ENCODE measurements at places on chromosomes 16 and 17.

DNA sequence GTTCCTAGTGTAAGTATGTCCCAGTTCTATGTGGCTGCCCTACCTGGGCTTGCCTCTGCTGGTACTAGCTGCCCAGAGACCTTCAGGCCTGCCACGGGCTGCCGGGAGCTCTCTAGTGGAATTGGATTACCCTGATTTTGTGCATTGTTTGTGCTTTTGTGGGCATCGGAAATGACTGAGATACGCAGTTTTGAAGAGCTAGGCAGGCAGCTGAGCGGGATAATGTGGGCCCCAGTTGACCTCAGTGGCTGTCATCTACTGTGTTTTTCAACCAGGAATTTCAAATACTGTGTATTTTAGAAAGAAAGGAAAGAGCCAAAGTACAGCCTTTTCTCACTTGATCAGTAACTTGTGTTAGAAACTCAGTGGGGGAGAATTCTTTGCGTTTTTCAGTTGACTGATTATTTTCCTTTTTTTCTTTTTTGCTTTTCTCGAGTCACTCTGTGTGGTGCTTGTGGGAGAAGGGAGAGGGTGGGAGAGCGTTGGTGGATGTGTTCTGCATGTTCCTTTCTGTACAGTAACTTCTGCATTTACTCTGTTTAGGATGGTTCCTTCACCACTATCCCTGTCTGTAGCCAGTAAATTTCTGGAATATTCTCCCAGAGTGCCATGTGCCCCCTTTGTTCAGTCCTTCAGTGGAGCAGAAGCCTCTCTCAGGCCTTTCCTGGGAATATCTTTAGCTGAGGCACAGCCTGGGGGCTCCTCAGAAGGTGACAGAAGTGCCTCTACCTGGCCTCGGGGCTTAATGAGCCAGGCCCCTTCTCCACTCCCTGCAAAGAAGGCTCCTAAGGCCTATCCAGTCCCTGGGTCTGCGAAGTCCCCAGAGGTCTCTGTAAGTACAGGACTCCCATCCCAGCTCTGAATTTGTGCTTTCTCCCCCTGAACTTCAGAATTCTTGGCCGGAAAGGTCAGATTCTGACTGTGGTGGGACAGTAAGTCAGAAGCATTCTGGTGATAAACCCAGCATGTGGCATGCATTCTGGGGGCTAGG, 15.0 kb upstream of the SLC12A3 start:
- no peak for DNase-seq

DNA sequence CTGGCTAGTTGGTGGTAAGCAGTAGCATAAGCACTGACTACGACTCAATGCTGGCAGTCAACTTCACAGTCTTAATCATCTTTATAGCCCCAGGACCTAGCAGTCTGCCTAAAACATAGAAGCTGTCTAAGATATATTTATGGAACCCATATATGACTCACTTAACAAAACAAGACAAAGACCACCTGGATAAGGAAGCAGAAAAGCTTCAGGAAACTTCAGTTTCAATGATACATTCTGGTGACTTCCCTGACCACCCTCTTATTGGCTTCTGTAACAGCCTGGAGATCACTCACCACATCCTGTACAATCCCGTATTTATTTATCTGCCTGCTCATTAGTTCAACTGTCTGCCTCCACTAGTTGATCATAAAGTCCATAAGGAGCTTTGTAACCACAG, 95.5 kb downstream of the PMP22 start:
- no peak for DNase-seq

DNA sequence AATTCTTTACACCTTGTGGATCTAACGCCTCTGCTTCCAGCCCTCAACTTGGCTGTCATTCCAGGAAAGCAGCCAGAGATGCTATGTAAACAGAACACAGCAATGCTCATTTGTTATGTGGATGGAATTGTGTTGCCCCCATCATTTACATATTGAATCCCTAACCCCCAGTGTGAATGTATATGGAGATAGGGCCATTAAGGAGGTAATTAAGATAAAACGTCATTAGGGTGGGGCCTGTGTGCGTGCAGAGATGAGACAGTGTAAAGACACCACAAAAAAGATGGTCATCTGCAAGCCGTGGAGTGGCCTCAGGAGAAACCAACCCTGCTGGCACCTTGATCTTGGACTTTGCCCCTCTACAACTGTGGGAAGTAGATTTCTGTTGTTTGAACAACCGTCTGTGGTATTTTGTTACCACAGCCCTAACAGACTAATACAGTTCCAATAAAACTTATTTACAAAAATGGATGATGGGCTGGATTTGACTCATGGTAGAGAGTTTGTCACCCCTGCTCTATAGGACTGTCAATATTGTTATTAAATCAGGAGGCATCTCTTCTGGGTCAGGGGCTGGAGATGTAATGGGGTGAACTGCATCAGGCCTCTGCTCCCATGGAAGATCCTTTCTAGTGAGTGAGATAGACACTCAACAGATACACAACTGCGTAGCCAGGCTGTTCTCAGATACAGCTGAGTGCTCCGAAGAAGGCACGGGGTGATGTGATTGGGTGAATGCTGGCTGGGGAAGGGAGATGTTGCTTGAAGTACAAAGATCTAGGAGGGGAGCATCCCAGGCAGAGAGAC, 339.0 kb downstream of the SNX29 start:
- DNase-seq, result no peak

GRCh38 chr16:10787304-10787703, 31.3 kb downstream of the TVP23A start:
- no peak for DNase-seq

DNA sequence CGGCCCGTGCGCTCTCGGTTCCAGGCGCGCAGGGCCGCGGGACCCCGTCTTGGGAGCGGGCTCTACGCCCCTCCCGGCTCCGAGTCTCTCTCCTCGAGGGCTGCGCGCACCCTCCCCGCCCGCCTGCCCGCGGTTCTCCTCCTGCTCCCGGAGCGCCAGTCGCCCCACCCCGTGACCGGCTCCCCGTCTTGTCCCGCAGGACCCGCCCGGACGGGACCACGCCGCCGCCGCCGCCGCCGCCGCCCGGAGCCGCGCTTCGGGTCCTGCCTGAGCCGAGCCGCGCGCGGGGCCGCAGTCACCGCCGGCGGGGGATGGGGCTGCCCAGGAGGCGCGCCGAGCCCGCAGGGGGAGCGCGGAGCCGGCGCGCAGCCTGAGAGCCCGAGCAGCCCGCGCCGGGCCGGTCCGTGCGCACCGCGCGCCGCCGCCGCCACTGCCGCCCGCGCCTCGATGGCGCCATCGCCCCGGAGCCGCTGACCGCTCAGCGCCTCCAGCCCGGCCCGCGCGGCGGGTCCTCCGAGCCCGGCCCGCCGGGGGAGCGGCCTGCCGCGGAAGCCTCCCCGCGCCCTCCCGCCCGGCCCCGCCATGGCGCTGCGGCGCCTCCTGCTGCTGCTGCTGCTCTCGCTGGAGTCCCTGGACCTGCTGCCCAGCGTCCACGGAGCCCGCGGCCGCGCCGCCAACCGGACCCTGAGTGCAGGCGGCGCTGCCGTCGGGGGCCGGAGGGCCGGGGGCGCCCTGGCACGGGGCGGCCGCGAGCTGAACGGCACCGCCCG, at the start of gene SHISA6:
SHISA6 (plus strand) TSS at position 373 of the 770 bp plus-strand sequence.
- DNase-seq, result no peak

- no peak for DNase-seq
Measured at GRCh38 chr17:34570506-34570905, 8.9 kb upstream of the TMEM132E start.

DNA sequence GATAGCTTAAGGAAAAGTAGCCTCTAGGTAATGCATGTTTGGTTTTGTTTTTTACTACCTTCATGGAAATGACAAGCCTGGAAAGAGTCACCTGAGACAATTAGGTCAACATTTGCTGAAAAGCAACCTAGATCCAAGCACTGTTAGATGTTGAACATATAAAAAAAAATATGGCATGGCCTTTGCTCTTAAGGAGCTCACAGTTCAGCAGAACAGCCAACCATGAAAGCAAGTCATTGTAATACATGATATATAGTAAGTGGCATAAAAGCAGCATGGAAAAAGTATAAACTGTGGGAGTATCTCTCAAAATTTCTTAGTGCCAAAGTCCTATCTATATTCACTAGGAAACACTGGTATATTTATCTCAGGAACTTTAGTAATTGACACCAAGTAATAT, 31.6 kb downstream of the CFDP1 start:
- no peak for DNase-seq

- no peak for DNase-seq
Measured at GRCh38 chr17:28908640-28909167, 5.8 kb upstream of the DHRS13 start.

DNA sequence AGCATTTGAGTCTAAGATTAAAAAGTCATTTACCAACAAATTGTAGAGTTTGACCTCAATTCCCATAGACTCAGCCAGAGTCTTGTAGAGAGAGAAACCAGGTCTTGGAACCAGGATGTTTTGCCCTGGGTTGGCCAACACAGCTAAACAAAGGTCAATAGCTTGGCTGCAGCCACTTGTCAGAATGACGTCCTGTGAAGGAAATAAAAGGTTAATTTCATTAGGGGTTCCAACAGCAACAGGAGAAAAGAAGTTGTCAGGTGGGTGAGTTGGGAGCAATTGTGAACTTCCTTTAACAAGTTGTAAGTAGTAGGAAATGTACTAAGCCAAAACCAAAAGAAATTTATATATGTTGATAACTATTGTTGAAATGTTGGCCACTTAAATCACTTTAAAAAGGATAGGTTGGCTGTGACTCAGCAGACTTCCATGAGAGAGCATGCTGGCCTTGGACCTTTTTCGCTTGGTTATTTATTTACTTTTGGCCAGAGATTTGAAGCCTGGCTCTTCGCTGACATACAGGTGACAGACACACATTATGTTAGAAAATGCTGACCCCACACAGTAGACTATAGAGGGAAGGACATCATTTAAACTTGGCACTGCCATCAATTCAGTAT, 4.3 kb downstream of the TAT start:
- no peak for DNase-seq

- DNase-seq, result no peak
Measured at GRCh38 chr16:2690852-2691251, 8.5 kb downstream of the KCTD5 start.

GRCh38 chr17:628089-628941, 86.3 kb downstream of the VPS53 start:
- DNase-seq, result no peak

DNA sequence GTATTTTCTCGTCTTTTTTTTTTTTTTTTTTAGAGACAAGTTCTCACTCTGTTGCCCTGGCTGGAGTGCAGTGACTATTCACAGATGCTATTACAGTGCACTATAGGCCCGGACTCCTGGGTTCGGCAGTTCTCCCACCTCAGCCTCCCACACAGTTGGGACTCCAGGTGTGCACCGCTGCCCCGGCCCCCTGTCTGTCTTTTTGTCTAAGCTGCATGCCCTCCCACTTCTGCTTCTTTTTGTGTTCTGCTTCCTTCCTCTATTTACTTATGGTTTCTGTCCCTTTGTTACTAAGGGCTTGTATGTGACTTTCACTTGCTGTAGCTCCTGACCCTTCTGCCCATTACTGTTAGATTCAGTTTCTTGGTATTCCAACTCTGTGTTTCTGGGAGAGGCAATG, 20.5 kb downstream of the SLC7A6 start:
- no peak for DNase-seq

GRCh38 chr16:64543441-64543840, 578.4 kb downstream of the CDH11 start:
- no peak for DNase-seq

DNA sequence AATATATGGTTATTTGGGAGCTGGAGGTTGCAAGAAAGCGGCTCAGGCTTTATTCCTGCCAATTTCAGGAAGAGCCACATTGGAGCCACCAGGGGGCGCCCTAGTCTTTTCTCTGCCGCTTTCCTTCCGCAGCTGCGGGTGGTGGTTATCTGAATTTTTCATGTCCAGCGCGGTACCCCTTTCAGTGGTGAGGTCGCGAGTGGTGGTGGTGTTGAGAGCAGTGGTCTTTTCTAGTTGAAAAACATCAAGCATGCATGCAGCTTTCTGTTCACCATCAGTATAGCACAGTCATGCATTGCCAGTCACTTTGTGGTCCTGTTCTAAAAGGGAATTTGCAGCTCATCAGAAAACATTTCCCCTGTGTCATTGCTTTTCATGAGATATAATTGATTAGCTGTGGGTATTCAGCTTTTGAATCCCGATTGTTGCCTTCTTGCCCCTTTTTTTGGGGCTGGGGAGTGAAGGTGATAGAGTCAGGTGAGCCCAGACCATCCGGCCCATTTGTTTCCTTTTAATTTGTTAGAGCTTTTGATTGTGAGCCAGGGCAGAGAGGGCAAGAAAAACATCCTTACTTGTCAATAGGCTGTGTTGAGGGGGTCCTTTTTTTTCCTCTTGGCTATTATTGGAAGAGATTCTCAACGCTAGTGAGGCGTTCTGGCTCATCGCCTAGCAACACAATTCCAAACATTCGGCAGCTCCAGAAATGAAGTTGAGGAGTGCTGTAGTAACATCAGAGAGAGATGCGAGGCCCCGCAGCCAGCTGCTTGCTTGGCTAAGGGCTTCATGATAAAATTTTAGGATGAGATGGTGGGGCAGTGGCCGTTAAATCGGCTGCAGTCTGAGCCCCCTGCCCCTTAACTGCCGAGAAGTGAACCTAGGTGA, 119.0 kb downstream of the SNX29 start:
- DNase-seq, result no peak

GRCh38 chr17:69760562-69760961, 314.5 kb upstream of the KCNJ16 start:
- no peak for DNase-seq

GRCh38 chr16:6008670-6009069, 911.1 kb upstream of the EEF2KMT start:
- DNase-seq, result no peak

- DNase-seq, result no peak
Measured at GRCh38 chr17:51147650-51148049, 5.7 kb upstream of the NME1 start.

DNA sequence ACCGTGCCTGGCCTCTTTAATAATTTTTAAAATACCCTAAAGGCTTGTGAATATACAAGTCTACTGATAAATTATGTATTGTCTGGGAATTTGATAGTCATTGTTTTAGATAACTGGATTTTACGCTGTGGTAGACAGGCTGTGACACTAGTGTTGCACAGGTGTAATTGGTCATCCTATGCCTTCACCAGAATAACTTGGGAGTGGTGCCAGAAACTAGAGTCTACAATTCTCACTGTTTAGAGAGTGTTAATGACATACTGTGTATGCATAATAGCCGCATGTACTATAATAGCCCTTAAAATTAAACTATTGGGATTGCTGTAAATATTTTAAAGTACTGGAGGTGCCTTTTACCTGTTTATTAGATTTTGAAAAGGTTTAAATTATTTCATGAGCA, 11.4 kb downstream of the CNEP1R1 start:
- DNase-seq, result no peak

DNA sequence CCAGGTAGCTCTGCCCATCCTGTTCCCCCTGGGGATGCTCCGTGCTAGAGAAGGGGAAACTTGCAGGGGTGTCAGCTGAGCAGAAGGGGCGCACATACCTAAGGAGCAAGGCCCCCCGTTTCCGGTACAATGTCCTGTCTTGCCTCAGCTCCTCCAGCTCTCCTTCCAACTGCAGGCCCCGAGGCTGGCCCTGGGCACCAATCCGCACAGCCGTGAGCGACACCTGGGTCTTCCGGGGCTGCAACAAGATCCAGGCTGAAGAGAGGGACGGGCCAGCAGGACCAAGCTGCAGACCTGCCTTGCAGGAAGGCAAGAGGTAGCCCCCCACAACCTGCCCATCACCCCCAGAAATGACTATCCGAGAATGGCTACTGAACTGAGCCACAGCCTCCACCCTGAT, 102.6 kb downstream of the RMI2 start:
- DNase-seq, result no peak

GRCh38 chr17:50244771-50245170, 29.5 kb upstream of the TMEM92 start:
- no peak for DNase-seq
